ENCODE measurements at places on chromosomes 6 and 20. TPM values are rescaled to one million over a fixed set of nuclear protein-coding genes. Genes with fewer than 3 reads are reported as not detected.

The GSTA3 gene
- total RNA-seq = not detected

The SLC32A1 gene
- 5.9 TPM for total RNA-seq

The GTPBP2 gene
- 23.6 TPM for total RNA-seq

The CLPSL1 gene
- total RNA-seq = not detected

The MAP3K7 gene
- 34.9 TPM for total RNA-seq

The PRR18 gene
- 0.25 TPM for total RNA-seq

The SYCP2 gene
- total RNA-seq = 2.2 TPM

The SLC17A9 gene
- under 0.01 TPM for total RNA-seq

The RFX6 gene
- not detected for total RNA-seq

The TFAP2C gene
- 3.9 TPM for total RNA-seq

The SLC24A3 gene
- 21.4 TPM for total RNA-seq

The ANGPT4 gene
- not detected for total RNA-seq

The ZNF341 gene
- total RNA-seq = 2.0 TPM

The BCAS4 gene
- total RNA-seq = 10.1 TPM

The HLA-F gene
- 1.5 TPM for total RNA-seq

The WFDC10B gene
- not detected for total RNA-seq

The NT5E gene
- total RNA-seq = 6.9 TPM

The SEMG1 gene
- total RNA-seq = not detected

The PHACTR1 gene
- 45.5 TPM for total RNA-seq

The FAM217A gene
- total RNA-seq = not detected

The SLC52A3 gene
- total RNA-seq = 0.49 TPM

The ANKS1A gene
- total RNA-seq = 14.5 TPM

The AKAP12 gene
- total RNA-seq = 51.9 TPM

The MCHR2 gene
- 7.9 TPM for total RNA-seq

The CYP39A1 gene
- 3.0 TPM for total RNA-seq

The PACSIN1 gene
- total RNA-seq = 2.7 TPM

The NDRG3 gene
- 40.3 TPM for total RNA-seq

The JARID2 gene
- 14.3 TPM for total RNA-seq

The FOXQ1 gene
- total RNA-seq = 1.7 TPM

The LHFPL5 gene
- 0.98 TPM for total RNA-seq
